NCI-H69 (cell line): ENCODE measurements at places on chromosomes 11 and 22.

DNA sequence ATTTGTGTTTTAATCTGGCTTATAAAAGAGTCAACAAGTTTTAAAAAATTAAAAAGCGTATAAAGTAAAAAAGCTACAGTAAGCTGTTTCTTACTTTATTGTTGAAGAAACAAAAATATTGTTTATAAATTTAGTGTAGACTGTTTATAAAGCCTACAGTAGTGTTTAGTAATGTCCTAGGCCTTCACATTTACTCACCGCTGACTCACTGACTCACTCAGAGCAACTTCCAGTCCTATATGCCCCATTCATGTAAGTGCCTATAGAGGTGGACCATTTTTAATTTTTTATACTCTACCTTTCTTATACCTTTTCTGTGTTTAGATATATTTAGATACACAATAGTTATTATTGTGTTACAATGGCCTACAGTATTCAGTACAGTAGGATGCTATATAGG is 12.2 kb downstream of the MPPED2 start:
- no peak for DNase-seq

DNA sequence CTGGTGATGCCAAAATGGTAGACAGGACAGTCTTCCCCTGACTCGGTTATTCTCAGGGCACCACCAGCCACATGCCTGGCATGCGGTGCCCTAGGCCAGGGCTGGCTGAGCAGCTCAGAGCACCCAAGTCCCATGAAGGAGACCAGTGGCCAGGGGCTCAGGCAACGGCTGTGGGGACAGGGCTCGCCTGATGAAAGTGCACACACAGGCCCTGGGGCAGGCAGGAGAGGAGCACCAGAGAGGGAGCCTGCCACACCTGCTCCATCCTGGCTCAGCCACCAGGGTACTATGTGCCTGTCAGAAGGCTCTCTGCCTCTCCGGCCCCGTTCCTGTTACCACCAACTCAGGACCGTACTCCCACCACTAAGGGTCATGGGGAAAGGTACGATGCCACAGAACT is 12.1 kb downstream of the ELFN2 start:
- no peak for DNase-seq

DNA sequence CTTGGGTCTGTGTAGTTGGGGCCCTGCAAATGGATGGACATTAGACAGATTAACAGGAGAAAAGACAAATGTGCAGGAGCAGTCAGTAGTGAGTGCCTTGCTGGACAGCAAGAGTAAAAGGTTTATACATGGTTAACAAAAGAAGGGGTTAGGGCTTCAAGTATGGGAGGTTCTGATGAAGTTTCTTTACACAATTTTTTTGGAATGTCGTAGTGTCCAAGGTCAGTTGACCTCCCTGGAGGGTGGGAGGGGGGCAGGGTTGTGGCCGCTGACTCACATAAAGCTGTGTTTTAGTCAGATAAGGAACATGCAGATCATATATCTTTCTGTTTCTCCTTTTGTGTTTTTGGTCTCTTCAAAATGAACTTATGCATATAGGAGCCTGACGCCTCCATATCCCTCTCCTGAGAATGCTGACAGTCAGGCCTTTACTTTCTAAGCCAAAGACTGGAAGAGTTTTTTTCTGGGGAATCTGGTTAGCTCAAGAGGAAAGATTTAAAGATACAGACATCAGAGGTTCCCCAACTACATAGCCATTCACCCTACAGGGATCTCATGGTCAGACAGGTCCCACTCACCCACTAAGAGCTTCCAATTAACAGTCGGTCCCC is 134.3 kb downstream of the NECTIN1 start:
- no peak for DNase-seq

GRCh38 chr11:16790486-16791190 is 52.2 kb downstream of the C11orf58 start:
- DNase-seq: no peak

DNA sequence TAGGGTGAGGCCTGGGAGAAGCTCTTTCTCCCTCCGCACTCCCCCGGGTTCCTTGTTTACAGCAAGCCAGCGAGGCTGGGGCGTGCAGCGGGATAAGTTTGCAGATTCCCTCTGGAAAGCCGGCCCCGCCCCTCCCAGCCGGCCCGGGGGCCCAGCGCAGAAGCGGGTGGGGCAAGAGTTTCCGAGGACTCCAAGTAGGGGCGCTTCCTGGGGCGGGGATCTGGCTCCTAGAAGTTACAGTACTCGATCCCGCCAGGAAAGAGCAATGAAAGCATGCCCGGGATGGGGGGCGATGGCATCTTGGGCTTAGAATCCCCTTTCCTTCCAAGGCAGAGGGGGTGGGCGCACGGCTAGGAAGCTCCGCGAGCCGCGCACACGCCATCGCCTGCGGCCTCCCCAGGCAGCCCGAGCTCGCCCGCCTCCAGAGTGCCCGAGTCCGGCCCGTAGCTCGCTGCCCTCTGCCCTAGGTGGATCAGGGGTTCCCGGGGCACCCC is 385 bp downstream of the TST start:
- peak; percentile 58 for DNase-seq

- DNase-seq: no peak
Measured at GRCh38 chr22:17633998-17634323, 4.6 kb upstream of the BCL2L13 start.
